CD4-positive, alpha-beta T cell treated with Interleukin-2 at 100 ng/mL for 4 hours (primary cell): ENCODE measurements at places on chromosomes 1 and 21.

- DNase-seq = peak; percentile 47
Measured at GRCh38 chr1:203663294-203663693, 36.7 kb downstream of the ATP2B4 start.

DNA sequence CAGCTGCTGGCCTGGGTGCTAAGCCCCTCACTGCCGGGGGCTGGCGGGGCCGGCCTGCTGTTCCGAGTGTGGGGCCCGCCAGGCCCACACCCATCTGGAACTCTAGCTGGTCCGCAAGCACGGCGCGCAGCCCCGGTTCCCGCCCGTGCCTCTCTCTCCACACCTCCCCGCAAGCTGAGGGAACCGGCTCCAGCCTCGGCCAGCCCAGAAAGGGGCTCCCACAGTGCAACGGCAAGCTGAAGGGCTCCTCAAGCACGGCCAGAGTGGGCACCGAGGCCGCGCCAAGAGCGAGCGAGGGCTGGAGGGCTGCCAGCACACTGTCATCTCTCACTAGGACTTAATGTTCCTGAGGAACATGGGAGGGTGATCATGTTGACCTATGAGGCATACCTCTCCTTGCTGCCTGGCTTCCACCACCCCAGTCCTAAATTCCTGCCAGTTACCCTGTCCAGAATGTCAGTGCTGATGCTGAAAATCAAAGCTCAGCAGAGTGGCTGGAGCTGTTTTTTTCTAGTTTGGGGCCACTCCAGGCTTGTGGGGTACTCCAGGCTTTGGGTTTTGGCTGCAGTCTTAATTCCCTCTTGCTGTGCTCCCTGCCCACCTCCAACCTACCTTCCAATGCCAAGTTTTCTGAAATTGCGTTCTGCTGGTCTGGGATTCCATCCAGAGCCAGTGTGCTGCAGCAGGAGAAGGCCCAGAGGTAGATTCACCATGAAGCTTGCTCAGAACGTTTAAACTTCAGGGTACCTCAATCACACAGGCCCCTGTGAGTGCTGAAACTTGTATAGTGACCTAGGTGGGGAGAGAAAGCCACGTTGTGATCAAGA, 44.2 kb upstream of the LPGAT1 start:
- DNase-seq = no peak

- DNase-seq = no peak
Measured at GRCh38 chr1:245108909-245109308, 45.9 kb upstream of the KIF26B start.

DNA sequence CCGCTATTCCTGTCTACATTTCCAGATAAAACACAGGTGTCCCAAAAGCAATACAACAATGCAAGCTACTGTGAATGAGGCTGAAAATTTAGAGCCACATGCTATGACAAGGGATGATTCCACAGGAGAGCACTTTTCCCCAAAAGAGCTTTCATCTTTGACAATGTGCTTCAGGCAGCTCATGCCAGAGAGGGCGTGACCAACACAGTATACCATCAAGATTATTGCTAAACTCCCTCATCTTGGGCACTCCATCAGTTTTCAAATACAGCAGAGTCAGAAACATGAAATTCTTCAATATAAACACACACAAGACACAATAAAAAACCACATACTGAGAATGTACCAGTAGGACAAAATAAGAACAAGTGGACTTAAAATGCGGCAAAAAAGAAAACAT, 6.7 kb downstream of the GON4L start:
- no peak for DNase-seq

DNA sequence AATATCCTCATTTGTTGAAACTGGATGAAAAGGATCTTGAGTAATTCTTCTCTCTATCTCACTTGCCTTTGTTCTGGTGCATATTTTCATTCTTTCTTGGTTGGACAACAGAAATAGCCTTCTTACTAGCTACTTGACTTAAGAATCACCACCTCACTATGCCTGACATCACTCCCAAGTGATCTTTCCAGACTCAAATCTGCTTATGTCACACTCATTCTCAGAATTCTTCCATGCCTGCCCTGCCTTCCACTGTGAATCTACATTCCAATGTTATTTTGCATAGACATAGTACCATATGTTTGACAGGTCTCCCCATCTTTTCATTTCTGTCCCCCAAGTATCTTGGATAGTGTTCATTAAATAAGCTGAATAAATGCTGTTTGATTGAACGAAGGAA, 78.5 kb upstream of the DPYD start:
- no peak for DNase-seq

- no peak for DNase-seq
Measured at GRCh38 chr1:227759341-227760300, 24.4 kb downstream of the SNAP47 start.

GRCh38 chr1:203671047-203671446, 44.4 kb downstream of the ATP2B4 start:
- no peak for DNase-seq

DNA sequence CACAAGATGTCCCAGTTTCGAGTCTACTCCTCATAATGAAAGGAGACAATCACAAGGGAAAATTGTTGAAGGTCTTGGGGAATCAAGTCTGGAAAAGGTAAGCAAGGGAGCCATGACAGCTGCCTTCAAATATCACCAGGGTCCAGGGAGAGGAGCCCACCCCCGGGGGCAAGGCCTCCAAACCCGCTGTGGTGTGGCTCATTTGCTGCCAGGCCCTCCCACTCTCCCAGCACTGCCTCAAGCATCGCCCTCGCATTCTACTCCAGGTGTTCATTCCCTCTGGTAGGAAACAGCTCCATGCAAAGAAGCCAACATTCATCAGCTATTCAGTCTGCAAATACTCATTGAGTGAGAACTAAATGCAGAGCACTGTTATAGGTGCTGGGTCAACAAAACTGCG, 8.6 kb downstream of the S100A9 start:
- DNase-seq = no peak

DNA sequence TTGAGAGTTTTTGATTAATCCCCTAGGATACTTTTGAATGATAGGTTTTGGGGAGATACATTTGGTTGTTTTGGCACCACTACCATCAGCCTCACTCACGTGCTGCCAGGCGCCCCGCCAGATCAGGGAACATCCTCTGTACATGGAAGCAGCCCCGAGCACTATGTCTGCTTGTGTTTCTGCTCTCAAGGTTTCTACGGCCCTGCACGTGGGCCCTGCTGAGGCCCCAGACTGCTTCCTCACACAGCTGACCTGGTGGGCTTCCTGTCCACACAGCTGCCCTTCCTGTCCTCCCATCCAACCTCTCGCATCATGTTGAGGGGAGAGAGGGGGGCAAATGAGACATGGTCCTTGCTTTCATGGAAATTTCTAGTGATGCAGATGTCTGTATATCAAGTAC, 20.0 kb downstream of the ADARB1 start:
- DNase-seq = no peak

GRCh38 chr1:194043984-194044755, 857.8 kb upstream of the B3GALT2 start:
- no peak for DNase-seq
